Activated naive CD4-positive, alpha-beta T cell (primary cell): ENCODE measurements at places on chromosomes 1 and 21.

GRCh38 chr1:187009320-187009719 is 180.6 kb downstream of the PLA2G4A start:
- no peak for DNase-seq

GRCh38 chr1:111814305-111814628 is 58.6 kb downstream of the DDX20 start:
- no peak for DNase-seq

DNA sequence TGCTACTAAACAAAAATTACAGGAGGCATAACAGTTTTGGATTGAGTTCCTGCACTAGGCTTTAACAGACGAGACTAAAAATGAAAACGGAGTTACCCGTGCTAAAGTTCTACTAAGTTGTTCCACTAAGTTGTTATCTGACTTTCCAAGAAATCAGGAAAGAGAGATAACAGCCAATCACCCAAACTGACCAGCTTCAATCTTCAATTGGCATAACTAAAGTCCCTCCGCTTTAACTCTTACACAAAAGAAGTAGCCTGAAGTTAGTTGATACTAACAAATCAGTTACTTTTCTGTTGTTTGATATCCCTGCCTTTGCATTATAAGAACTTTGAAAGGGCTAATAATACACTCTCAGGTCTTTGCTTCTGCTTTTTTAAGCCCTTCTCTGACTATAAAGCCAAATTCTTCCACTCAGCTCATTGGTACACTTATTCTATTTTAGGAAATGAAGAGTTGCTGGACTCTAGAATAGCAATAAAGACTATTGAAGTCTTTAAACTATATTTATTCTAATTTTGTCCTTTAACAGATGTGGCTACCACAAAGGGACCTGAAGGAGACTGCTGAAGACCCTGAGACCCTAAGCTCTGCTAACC is 61.3 kb downstream of the TESK2 start:
- DNase-seq, result no peak

- DNase-seq, result no peak
These were observed 33.0 kb downstream of the TNNT2 start for GRCh38 chr1:201344206-201345080.

GRCh38 chr1:169530448-169530847 is 44.7 kb upstream of the SLC19A2 start:
- no peak for DNase-seq

- DNase-seq, result no peak
These were observed 689.6 kb downstream of the USP25 start for GRCh38 chr21:16419188-16419921.

GRCh38 chr21:16388291-16388690 is 658.5 kb downstream of the USP25 start:
- no peak for DNase-seq

GRCh38 chr1:41318135-41318534 is 43.1 kb upstream of the FOXO6 start:
- DNase-seq, result no peak

- no peak for DNase-seq
These were observed 11.9 kb upstream of the CLDN8 start for GRCh38 chr21:30227633-30228404.

- no peak for DNase-seq
These were observed 11.2 kb upstream of the GSTM4 start for GRCh38 chr1:109644670-109645069.

- no peak for DNase-seq
These were observed 730.9 kb upstream of the ADGRL2 start for GRCh38 chr1:81069856-81070255.

DNA sequence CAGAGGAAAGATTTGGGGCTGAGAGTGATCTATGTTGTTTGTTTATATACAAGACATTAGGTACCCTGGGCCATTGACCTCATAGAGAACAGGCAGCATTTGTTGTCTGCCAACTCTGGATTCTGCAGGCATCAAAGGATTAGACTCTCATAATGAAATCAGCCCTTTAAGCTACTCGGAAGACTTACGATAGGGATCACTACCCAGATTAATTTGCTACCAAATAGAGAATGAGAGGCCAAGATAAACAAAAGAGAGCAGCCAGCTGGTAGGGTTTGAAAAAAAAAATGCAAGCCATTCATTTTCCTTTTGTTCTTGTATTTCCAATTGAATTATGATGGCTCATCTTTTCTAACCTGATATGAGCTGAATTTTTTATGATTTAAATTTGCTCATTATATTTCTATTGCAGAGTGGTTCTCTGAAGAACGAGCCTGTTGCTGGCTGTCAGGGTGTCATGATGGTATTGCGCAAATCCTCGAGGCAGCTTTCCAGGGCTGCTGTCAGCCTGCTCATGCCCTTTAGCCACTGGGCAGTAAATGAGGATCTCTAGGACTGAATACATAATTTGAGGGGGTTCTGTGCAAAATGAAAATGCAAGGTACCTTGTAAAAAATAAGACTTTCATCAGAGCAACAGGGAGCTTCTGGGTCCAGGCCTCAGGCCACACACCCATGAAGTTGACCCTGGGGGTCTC is 116.4 kb upstream of the KCNJ15 start:
- no peak for DNase-seq

GRCh38 chr1:236185687-236186086 is 43.3 kb downstream of the GPR137B start:
- DNase-seq, result no peak

DNA sequence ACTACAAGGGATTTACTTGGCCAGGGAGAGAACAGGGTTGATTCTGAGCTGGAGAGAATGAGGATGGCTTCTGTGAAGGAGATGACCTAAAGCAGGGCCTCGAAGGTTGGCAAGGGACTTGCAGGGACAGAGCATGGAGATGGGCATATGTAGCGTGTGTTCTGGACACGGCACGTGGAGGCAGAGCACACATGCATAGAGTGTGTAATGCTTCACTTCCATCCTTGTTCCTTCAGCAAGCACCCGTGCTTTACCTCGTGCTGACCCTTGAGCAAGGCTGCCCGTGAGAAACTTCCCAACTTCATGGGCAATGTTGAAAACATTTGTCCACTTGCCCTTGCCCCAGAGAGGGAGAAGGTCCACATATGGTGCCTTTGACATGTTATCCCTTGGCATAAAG is 33.1 kb downstream of the NFIA start:
- no peak for DNase-seq

DNA sequence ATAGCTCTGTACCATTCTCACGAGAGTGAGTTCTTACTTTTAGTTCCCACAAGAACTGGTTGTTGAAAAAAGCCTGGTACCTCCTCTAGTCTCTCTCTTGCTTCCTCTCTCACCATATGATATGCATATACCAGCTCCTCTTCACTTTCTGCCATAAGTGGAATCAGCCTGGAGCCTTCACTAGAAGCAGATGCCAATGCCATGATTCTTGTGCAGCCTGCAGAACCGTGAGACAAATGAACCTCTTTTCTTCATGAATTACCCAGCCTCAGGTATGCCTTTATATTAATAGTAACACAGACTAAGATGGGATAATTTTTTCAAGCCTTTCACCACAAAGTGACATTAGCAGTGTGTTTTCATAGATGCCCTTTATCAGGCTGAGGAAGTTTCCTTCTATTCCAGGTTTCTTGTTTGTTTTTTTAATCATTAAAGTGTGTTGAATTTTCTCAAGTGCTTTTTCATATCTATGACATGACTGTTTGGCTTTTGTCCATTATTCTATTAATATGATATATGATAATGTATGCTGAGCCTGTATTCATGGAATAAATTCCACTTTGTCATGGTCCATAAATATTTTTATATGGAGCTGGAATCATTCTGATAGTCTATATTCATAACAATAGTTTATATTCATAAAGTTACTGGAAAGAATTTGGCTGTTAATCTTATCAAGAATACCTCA is 40.7 kb upstream of the C1orf185 start:
- DNase-seq, result no peak

DNA sequence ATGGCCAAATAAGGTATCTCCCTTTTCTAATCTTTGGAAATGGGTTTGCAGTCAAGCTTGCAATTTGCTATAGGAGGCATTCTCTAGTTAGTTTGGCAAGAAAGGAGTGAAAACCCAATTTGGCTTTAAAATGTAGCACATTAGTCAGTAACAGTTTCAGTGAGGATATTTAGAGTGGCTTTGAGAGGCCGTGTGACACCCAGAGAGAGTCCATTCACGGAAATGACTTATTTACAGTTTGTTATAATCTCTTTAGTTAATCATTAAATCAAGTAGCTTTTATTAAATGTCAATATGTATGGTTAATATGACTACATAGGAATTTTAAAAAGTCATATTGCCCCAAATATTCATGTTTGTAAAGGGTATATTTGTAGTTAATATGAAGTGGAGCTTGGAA is 9.6 kb downstream of the ZBTB18 start:
- no peak for DNase-seq
